ENCODE measurements at places on chromosomes 6 and 20. TPM values are rescaled to one million over a fixed set of nuclear protein-coding genes. Genes with fewer than 3 reads are reported as not detected.

Gene ADGB
- not detected for total RNA-seq

Gene CEP85L
- 11.1 TPM for total RNA-seq

Gene MAS1
- not detected for total RNA-seq

Gene SYTL3
- 1.4 TPM for total RNA-seq

DNA sequence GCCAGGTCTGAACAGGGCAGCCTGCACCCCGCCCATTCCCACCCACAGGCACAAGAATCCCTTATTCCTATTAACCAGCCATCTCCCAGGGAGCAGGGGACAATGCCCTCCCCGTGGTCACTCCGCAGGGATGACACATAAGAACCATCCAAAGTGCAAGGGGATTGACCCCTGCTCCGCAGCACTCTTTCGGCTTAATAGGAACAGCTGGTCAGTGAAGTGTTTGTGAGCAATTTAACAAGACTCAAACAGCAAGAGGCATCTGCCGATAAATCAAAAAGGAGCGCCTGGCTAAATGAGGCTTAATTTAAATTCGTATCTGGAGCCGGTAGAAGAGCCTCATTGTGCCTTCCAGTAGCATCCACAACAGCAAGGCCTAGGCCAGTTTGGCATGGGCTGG is 389.4 kb downstream of the RNGTT start:
- no peak overlapping the region for H3K4me3 ChIP-seq
- H3K27me3 ChIP-seq = peaks cover 18% of the 10 kb centered on the region
- no peak overlapping the region for H3K27ac ChIP-seq
- no peaks in the 10 kb centered on the region for H3K36me3 ChIP-seq
- no peaks in the 10 kb centered on the region for H3K4me1 ChIP-seq

DNA sequence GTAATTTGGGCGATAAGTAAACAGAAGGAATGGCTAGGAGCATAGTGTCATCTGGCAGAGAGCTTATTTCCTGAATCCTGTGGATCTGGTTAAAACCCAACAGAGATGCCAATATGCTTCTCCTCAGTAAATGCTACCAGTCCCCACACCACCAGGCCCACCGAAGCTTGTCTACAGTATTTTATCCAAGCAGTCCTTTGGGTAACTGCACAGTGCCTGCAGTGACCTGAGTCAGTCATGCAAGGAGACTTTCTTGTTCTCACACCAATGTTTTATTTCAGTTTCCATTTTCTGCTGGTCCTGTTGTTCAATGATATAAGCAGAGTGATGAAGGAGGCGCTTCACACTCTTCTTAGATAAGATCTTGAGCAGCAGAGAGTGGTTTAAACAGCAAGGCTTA is 326.3 kb downstream of the RIMS1 start:
- H3K4me3 ChIP-seq = no peak overlapping the region
- H3K4me1 ChIP-seq = no peaks in the 10 kb centered on the region
- H3K36me3 ChIP-seq = no peaks in the 10 kb centered on the region
- no peak overlapping the region for H3K27ac ChIP-seq
- H3K27me3 ChIP-seq = no peaks in the 10 kb centered on the region
- no peak for DNase-seq

DNA sequence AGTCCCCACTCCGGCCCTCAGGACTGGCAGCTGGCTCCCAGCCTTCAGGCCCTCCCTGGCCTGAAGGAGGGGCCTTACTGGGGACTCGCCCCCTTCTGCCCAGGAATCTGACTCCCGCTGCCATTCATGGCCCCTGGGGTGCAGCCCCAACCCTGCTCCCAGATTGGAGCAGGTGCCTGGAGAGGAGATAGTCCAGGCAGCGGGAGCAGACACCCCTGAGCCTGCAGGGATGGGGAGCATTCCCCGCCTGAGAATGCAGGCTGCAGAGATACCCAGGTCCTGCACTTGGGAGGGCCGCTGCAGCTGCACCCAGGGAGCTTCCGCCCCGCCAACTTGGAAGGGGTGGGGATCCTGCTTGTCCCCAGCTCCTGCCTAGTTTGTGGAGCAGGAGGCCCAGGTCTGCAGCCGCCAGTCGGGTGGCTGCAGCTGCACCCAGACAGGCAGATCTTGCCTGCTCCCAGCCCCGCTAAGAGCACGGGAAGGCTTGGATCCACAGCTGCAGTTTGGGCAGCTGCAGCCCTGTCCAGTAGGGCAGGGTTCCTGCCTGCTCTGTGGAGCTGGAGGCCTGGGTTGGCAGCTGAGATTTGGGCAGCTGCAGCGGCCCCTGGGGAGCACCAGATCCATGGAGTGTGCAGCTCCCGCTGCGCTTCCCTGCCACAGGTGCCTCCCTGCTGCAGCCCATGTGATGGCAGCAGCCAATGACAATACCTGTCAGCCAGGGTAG is 5.2 kb downstream of the GTSF1L start:
- H3K36me3 ChIP-seq = peaks cover 1% of the 10 kb centered on the region
- DNase-seq = no peak
- peaks cover 6% of the 10 kb centered on the region for H3K27me3 ChIP-seq
- no peaks in the 10 kb centered on the region for H3K4me1 ChIP-seq
- H3K27ac ChIP-seq = no peak overlapping the region

GRCh38 chr6:36125575-36125974 is 4.7 kb upstream of the MAPK13 start:
- no peaks in the 10 kb centered on the region for H3K27me3 ChIP-seq
- no peak overlapping the region for H3K27ac ChIP-seq
- no peak overlapping the region for H3K4me3 ChIP-seq
- no peaks in the 10 kb centered on the region for H3K36me3 ChIP-seq

DNA sequence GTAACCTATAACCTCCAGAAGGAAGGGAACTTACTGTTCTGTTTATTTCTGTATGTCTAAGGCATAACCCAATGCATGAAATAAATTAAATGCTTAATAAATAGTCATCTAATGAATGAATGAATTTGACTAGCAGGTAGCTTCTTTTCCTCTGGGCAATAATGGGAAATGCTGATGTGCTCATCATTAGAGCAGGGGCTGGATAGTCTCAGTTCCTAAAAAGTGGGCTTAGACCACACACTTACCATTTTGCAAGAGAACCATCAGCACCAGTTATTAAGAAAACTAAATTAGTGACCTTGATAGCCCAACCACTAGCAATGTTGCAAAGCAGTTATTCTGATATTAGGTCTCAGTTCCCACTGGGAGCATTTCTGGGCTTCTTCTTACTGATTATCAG is 449.7 kb downstream of the CDC5L start:
- H3K36me3 ChIP-seq = no peaks in the 10 kb centered on the region
- H3K27ac ChIP-seq = no peak overlapping the region
- DNase-seq = no peak
- no peak overlapping the region for H3K4me3 ChIP-seq
- peaks cover 18% of the 10 kb centered on the region for H3K4me1 ChIP-seq

DNA sequence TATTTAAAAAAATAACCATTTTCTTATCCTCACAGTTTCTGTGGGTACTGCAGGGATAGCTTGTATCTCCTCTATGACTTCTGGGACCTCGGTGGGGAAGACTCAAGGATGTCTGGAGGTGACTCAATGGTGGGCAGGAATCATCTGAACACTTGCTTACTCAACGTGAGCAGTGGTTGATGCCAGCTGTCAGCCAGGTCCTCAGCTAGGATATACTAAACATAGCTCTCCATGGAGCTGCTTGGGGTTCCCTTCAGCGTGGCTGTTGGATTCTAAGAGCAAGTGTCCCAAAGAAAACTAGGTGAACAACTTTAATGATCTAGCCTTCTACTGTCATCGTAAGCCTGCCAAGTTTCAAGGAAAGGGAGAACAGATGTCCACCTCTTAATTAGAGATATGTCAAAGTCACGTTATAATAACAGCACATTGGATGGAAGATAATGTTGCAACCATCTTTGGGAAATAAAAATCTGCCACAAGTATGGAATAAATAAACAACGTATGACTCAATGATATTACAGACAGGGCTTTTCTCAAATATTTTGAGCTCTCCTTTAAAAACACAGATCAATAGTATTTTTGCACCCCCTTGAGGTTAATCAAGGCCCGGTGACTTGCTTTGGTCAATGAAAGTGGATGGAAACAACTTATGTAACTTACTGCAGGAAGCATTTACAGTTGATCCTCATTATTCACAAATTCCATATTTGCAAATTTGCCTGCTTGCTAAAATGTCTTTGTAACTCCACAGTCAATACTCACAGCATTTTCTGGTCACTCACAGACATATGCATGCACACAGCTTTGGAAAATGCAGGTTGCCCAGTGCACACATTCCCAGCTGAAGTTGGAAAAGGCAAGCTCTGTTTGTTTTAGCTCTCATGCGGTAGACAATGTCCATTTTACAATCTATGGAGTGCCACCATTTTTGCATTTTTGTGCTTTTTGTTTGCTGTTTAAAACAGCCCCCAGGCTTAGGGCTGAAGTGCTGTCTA is 6.6 kb upstream of the HEBP2 start:
- no peaks in the 10 kb centered on the region for H3K27me3 ChIP-seq
- no peaks in the 10 kb centered on the region for H3K36me3 ChIP-seq
- no peak overlapping the region for H3K4me3 ChIP-seq
- H3K27ac ChIP-seq = no peak overlapping the region
- no peak for DNase-seq

DNA sequence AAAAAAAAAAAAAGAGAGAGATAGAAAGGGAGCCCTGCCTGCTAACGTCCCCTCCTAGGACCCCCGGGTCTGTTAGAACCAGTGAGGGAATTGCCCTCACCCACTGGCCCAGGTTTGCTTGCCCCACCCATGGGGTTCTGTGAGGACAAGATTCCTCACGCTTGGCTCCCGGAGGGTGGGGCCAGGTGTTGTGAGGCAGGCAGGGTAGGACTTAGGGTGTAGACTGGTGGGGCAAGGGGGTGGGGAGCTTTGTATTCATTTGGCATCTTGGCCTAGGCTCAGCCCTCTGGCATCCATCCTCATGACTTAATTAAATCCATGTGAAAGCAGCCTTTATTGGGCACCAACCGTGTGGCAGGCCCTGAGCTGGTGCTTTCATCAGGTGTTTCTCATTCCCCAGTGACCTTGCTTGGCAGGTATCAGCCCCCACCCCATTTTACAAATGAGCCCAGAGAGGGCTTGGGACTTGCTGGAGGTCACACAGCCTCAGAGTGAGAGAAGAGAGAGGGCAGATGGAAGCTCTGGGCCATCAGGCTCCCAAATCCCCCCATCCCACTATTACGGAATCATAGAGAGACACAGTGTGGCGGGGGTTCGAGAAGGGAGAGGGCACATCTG is 19.0 kb downstream of the RAB44 start:
- H3K27ac ChIP-seq = no peak overlapping the region
- no peak for DNase-seq
- H3K4me3 ChIP-seq = no peak overlapping the region
- peaks cover 4% of the 10 kb centered on the region for H3K4me1 ChIP-seq

- no peaks in the 10 kb centered on the region for H3K27me3 ChIP-seq
- H3K4me1 ChIP-seq = peaks cover 39% of the 10 kb centered on the region
- peak within 1 kb of the TSS; percentile 60 for H3K4me3 ChIP-seq
- H3K27ac ChIP-seq = peak within 1 kb of the TSS; percentile 93
- no peak for DNase-seq
Measured at GRCh38 chr6:149897855-149898744, at the start of gene RAET1E. Gene RAET1E (minus strand): TSS chr6:149898113. CDS start chr6:149890901, 7,212 bp downstream.

DNA sequence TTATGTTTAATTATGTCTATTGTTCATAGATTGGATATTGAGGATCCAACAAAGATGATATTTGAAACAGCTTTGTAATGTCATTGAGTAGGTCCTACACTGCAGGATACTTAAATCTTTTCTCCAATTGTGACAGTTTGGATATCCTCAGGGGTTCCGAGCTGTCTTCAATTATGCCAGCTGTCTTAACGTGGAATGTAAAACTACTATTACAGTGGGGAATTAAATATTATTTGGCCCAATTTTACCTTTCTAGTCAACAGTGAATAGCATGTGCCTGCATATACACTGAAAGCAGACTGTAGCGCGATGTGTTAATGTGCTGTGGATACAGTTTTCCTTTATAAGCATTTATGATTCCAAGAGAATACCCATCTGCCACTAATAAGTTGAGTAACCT is 156.9 kb downstream of the GRIK2 start:
- no peak overlapping the region for H3K27ac ChIP-seq
- DNase-seq = no peak
- H3K4me1 ChIP-seq = peaks cover 13% of the 10 kb centered on the region
- H3K4me3 ChIP-seq = no peak overlapping the region
- no peaks in the 10 kb centered on the region for H3K36me3 ChIP-seq

- H3K36me3 ChIP-seq = no peaks in the 10 kb centered on the region
- no peak overlapping the region for H3K4me3 ChIP-seq
- no peak overlapping the region for H3K27ac ChIP-seq
- DNase-seq = no peak
- H3K4me1 ChIP-seq = no peaks in the 10 kb centered on the region
Measured at GRCh38 chr6:100057941-100058340, 63.9 kb upstream of the MCHR2 start.

- H3K36me3 ChIP-seq = no peaks in the 10 kb centered on the region
- no peak overlapping the region for H3K4me3 ChIP-seq
- H3K4me1 ChIP-seq = peaks cover 4% of the 10 kb centered on the region
- DNase-seq = no peak
Measured at GRCh38 chr6:142485256-142485655, 183.4 kb downstream of the ADGRG6 start.

DNA sequence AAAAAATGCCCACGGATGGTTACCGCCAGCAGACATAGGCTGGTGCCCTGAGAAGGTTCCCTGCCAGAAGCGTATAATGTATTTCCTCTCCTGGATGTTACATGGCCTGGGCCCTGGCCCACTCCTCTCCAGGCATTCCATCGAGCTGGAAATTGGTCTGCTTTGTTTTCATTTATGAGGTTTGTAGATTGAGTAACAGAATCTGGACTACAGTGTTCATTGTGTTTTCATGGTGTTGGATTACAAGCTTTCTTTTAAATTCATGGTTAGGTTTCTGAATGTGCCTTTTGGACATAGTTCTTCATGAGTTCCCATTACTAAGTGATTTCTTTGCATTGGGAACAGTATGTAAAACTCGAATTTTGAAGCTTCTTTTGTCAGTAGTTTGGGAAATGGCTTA is 6.4 kb downstream of the TIAM2 start:
- H3K4me1 ChIP-seq = peaks cover 20% of the 10 kb centered on the region
- DNase-seq = no peak
- no peaks in the 10 kb centered on the region for H3K27me3 ChIP-seq
- H3K4me3 ChIP-seq = no peak overlapping the region
- H3K36me3 ChIP-seq = no peaks in the 10 kb centered on the region

DNA sequence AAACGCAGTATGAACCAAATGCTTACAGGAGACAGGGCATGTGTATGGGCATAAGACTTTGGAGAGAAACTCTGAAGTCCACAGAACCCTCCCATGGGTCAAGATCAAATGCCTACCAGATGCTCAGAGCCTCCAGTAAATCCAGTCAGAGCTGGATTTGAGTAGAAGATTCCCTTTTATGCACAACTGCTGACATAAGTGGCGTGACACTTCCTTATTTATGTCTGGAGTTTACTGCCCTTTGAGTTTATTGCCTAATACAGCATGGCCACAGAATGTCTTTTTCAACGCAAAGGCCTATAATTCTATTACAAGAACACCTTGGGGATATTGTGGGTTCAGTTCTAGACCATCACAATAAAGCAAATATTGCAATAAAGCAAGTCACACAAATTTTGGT is 220.0 kb upstream of the FOXQ1 start:
- no peak overlapping the region for H3K27ac ChIP-seq
- H3K36me3 ChIP-seq = no peaks in the 10 kb centered on the region
- H3K4me3 ChIP-seq = no peak overlapping the region
- no peak for DNase-seq

- H3K4me3 ChIP-seq = no peak overlapping the region
- peaks cover 8% of the 10 kb centered on the region for H3K4me1 ChIP-seq
- DNase-seq = no peak
- peaks cover 5% of the 10 kb centered on the region for H3K36me3 ChIP-seq
- H3K27me3 ChIP-seq = peaks cover 36% of the 10 kb centered on the region
- no peak overlapping the region for H3K27ac ChIP-seq
Measured at GRCh38 chr6:722077-722524, 29.2 kb upstream of the EXOC2 start.

- DNase-seq = no peak
- H3K27ac ChIP-seq = peak overlapping the region; percentile 49
- peaks cover 14% of the 10 kb centered on the region for H3K4me1 ChIP-seq
- H3K27me3 ChIP-seq = no peaks in the 10 kb centered on the region
- H3K36me3 ChIP-seq = no peaks in the 10 kb centered on the region
Measured at GRCh38 chr6:20866935-20867703, 332.9 kb downstream of the CDKAL1 start.
